Gastrocnemius medialis (tissue), 4 donors: ENCODE measurements at places on chromosomes 1 and 21. TPM values are rescaled to one million over a fixed set of nuclear protein-coding genes. Genes with fewer than 3 reads are reported as not detected.

Gene GJA9
- not detected for total RNA-seq

Gene USH2A
- total RNA-seq = not detected

DNA sequence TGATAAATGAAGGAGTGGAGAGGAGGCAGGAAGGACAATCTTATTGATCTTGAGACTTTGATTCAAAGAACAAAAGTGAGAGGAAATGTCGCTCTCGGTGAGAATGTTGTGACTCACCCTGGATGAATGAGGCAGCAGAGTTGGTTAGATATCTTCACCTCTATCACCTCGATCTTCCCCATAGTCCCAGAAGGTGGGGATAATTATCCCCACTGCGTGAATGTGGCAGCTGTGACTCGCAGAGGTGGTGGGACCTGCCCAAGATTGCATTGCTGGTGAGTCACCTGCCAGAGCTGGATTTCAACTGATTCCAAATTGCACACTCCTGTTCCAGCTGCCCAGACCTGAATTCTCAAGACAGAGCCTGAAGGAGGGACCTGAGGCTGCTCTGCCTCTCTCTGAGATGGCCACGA, 105.0 kb downstream of the MATN1 start:
- DNase-seq = no peak

Gene SLC35E2B
- total RNA-seq = 16.5 TPM

DNA sequence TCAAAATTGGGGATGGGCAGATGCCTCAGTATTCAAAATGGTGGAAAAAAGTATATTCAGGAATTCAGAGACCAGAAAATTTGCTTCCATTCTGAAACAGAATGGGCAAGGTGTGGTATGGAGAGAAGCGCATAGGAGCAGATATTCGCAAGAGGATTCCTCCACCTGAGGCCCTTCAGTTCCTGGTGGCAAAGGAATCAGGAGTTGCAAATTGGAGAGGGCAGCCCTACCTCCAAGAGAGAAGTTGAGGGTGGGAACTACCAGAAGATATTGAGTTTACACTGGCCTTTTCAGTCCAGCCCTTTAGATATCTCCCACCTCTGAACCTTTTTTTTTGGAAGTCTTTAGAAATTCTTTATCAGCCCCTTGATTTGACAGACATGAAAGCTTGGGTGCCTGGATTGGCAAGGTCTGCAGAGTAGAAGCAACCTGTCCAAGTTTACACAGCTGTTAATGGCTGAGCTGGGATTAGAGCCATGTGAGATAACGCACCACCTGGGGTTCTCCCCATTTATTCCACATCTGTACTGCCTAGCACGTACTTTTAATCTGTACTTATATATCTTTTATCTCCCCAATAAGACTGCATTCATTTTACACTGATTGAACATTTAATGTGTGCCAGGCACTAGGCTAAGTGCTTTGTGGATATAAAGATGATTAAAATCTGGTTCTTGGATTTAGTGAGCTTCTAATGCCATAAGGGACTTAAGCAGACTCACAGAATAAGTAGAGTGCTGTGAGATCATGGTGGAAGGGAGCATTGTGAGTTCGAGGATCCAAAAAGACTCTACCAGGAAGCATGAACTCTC, 99.5 kb downstream of the NGF start:
- no peak for DNase-seq

DNA sequence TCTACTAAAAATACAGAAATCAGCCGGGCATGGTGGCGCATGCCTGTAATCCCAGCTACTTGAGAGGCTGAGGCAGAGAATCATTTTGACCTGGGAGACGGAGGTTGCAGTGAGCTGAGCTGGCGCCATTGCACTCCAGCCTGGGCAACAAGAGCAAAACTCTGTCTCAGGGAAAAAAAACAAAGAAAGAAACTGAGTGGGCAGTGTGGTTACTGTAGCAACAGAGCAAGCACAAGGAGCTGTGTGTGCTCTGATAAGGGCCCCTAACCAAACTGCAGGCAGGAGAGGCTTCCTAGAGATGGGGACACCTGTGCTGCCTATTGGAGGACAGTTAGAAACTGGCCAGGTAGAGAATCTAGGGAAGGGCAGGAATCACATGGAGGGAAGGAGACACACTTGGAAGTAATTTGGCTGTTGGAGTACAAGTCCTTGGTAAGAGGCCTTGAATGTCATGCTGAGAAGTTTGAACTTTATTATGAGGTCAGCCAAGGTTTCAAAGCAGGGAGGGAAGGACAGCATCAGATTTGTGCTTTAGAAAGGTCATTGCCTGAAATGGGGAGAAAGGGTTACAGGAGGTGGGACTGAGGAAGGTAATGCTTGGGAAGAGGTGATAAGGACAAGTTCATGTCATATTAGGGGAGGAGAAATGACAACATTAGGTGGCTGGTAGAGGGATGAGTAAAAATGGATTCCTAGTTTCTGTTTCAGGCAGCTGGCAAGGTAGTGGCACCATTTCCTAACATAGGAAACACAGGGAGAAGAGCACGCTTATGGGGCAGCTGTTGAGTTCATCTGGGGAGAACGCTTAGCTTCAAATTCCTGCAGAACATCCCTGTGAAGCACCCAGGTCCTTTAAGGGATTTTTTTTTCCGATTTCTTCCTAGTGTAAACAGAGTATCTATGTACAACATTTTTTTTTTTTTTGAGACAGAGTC, 69.2 kb upstream of the ARTN start:
- peak; percentile 40 for DNase-seq

Gene DCDC2B
- total RNA-seq = not detected

Gene RNU1-1
- total RNA-seq = under 0.01 TPM

GRCh38 chr1:8159470-8160024, 133.4 kb upstream of the ERRFI1 start:
- DNase-seq = no peak

GRCh38 chr1:197321811-197322210, 53.8 kb downstream of the CRB1 start:
- no peak for DNase-seq
